ENCODE measurements at places on chromosomes 2 and 18.

- no peak for DNase-seq
These were observed 465.3 kb upstream of the NRP2 start for GRCh38 chr2:205217004-205217403.

DNA sequence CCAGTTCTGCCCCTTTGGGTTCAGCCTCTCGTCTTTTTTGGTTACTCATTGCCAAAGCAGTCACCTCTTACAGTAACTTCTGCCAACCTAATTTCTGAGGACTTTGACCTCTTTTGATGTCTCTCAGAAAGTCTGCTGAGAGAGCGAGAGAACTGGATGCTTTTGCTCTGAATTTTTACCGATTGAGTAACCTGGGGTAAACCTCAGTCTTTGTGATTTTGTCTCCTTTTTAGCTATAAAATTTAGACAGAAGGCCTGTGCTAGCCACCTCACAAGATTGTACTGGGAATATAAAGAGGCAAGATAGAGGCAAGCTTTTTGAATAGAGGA is 34.8 kb upstream of the IL1R1 start:
- DNase-seq, result no peak

DNA sequence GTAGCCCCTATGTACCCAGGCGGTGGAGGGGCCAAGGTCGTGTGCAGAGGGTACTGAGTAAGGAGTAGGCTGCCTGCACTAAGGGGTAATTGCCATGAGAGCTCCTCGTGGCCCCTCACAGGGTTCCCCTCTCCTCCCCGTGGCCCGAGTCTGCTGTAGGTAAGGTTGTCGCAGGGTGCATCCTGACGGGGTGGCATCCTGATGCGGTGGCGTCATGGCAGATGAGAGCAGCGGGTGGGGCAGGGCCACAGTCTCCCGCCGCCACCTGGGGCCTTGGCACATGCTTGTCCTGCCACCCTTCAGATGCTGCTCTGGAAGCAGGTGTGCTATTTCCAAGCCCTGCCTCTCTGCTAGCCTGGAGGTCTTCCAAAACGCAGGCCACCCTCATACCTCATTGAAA is 89.7 kb downstream of the EIPR1 start:
- no peak for DNase-seq

- no peak for DNase-seq
These were observed 4.4 kb upstream of the KCNIP3 start for GRCh38 chr2:95292623-95293260.

DNA sequence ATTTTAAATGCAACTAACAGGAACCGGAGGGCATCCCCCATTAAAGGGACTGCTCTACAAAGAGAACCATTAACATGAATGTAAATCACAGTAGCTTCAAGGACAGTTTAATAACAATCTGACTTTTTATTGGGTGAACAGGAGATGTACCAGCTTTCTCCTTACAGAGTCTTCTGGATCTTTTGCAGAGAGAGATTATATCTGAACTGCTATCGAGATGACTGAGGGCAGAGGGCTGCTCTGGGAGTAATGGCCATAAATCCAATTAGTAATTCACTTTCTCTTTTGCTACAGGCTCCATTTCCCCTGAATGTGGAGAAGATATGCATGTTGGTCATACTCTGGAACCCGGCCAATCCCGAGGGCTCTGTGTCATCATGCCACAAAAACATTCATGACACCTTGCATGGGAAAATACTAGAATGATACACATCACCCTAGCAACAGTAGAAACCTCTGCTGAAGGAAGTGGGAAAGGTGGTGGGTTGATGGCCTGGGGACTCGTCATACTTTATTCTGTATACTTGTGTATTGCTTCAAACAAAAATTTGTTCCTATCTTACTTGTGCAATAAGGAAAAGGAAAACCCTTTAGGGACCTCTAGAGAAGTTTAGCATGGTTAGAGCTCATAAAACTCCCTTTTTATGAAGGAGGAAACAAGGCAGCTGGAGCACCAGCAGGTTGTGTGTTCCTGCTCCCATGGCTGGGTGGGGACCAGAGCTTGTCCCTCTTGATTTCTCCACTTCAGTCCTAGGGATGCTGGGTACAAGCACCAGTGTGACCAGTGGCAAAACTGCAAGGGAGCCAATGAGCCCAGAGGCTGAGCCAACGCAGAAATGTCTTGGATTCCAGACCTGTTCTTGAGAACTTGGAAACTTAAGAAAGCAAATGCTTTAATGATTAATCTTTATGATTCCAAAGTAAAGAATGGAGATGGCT is 26.0 kb downstream of the CTAGE1 start:
- peak; percentile 63 for DNase-seq

- DNase-seq, result no peak
These were observed 11.1 kb upstream of the MSGN1 start for GRCh38 chr2:17805166-17805565.
